EH (cell line): ENCODE measurements at places on chromosomes 12 and 14.

DNA sequence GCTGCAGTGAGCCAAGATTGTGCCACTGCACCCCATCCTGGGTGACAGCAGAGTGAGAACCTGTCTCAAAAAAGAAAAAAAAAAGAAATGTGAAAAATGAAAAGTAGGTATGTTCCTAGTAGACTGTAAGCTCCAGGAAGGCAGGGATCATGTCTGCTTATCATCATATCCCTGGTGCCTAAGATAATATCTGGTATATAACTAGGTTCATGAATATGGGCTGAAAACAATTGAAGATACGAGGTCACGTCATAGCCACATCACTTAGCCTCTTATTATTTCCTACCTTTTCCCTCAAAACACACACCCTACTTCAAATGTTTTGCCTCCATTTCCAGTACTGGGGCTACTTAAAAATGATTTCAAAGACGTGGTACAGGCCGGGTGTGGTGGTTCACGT is 3.0 kb downstream of the POU6F1 start:
- no peak for DNase-seq

GRCh38 chr12:63821781-63822251 is 22.7 kb upstream of the SRGAP1 start:
- DNase-seq: peak; percentile 65

GRCh38 chr14:35052637-35053036 is 6.6 kb downstream of the FAM177A1 start:
- no peak for DNase-seq

DNA sequence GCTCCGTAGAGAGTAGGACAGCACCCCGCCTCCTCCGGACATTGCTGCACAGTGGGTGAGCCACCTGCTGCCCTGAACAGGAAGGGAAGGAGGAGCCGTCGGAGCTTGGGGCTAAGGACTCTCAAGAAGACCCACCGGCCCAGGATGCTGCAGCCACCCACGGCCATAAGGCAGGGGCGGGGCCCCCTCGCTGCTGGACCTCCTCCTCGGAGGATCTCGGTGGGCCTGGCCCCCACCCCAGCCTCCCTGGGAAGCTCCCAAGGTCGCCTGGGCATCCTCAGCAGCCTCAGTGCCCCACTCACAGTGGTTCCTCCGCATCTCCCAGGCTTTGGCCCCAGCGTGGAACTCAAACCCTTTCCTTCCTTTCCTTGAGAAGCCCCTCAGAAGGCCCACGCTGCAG is 68.6 kb upstream of the DIO3 start:
- DNase-seq: no peak

DNA sequence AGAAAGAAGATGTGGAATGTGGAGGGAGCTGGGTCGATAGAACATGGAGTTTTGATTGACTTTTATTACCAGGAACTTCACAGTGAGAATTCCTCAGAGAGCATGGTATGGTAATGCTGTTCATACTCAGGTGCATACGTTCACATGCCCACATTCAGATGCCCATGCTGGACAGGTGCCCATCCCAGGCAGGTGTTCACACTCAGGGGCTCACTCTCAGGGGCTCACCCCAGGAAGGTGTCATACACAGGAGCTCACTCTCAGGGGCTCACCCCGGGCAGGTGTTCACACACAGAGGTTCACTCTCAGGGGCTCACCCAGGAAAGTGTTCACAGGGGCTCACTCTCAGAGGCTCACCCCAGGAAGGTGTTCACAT is 360.0 kb upstream of the SFSWAP start:
- DNase-seq: no peak
